T-helper 17 cell (primary cell): ENCODE measurements at places on chromosomes 2 and 18.

DNA sequence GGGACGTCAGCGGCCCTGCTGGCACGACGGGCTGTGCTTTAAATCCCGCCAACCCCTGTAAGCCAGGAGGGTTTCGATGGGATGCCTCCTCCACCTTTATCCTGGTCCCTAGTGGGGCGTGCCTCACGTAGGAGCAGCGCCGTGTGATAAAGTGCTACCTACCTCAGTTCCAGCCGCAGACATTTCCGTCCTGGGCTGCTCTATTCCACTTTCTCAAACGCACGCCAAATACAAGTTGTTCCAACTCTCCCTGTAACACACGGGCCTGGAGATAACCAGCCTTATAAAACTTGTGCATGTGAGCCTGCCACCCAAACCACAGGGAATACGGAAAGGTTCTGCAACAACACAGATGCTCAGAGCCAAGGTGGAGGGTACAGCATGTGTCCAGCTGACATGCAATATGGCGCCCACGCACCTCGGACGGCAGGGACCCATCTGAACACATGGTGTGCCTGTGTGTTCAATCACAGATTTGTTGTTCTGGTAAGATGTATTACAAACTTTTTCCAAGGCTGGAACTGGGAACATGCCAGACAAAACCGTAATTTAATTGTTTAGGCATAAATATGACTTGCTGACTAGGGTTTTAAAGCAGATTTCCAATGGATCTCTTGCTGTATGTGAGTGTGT, 47.7 kb downstream of the ZNF516 start:
- peaks cover 53% of the 10 kb centered on the region for H3K4me1 ChIP-seq
- no peaks in the 10 kb centered on the region for H3K36me3 ChIP-seq
- H3K27me3 ChIP-seq: no peaks in the 10 kb centered on the region
- H3K27ac ChIP-seq: no peak overlapping the region
- DNase-seq: no peak

DNA sequence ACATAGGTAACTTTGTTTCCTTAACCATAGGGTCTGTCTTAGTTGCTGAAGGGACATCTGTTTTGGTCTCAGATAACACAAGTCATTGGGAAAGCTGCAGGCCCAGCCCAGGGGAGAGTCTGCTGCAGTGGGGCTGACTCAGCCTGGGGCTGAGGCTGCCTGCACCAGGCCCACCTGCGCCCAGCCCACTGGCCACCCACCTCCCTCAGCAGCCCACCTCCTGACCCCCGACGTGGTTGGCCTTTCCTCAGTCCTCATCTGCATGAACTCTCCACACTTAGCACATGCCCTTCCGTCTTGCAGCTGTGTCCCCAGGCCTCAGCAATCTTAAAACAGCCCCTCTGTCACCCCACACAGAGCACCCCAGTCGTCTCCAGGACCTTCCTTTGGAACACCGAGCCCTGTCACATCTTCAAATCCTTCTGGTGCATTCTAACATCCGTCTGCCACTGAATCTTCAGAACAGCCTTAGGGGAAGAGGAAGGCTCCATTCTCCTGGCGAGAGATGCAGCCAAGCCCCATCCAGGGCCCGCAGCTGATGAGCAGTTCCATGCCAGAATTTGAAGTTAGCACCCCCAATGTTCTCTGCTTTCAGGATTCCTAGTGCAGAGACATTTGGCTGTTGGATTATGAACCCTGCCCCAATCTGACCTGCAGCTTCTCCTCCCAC, 231.4 kb downstream of the SEPTIN10 start:
- peaks cover 23% of the 10 kb centered on the region for H3K27me3 ChIP-seq
- no peaks in the 10 kb centered on the region for H3K4me1 ChIP-seq
- H3K27ac ChIP-seq: no peak overlapping the region

DNA sequence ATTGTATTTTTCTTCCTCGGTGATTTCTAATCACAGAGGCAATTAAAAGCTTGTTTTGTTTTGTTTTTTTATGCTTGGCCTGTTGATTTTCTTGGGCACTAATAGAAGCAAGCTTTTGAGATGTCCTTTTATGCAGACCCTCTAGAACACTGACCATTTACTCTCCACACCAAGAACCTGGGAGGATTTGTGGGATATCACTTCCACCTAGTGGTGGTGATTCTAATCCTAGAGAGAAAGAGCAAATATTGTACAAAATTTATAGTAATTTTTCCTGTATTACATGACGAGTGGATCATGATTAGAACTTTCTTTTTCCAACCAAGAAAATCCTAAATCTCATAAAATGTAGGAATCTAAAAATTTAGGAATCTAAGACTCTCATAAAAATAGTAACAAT, 23.4 kb downstream of the NEMP2 start:
- no peaks in the 10 kb centered on the region for H3K27me3 ChIP-seq
- no peak for DNase-seq
- H3K4me3 ChIP-seq: no peak overlapping the region
- H3K36me3 ChIP-seq: peaks cover 2% of the 10 kb centered on the region

DNA sequence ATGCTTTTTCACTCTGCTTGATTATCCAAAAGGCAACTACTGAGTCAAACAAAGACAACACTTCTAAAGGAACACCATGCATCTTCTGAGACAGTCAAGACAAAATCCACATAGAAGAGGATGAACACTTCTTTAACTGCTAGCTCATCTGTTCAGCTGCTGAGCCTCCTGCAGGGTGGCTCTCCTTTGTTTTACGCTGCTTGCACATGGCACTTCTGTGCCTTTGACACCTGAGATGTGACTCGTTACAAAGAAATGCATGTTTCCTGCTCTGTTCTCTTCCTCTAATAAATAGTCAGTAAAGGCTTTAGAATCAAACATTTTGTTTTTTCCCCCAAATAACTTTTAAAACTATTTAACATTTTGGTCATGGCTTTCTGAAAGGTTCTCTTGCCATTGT, 1129.4 kb downstream of the TDRD15 start:
- no peaks in the 10 kb centered on the region for H3K27me3 ChIP-seq
- no peak overlapping the region for H3K27ac ChIP-seq
- no peak overlapping the region for H3K4me3 ChIP-seq
- no peak for DNase-seq

DNA sequence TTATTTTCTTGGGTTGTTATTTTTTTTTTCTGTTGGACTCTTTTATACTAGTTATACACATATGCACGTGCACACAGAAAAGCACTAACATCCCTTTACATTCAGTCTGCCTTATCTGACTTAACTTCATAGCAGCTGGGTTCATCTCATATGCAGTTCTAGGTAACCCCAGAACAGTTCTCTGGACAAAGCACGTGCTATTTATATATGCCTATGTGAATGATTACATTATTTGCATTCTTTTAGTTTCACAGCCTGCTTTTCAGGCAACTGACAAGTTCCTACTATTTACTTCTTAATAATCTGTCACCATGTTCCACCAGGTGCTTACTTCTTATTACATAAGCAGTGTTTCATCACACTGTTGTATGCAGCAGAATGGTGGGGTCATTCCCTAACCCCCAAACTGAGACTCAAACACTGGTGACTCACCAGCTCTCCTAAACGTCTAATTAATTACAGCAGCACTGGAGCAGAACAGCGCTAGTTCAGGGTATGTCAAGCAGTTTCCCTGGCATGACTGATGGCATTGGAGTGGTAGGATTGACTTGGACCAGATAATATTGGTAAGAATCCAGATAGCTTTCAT, 372.8 kb downstream of the CLIP4 start:
- peaks cover 18% of the 10 kb centered on the region for H3K27me3 ChIP-seq
- no peak for DNase-seq
- H3K4me3 ChIP-seq: no peak overlapping the region
- H3K27ac ChIP-seq: no peak overlapping the region
- H3K4me1 ChIP-seq: no peaks in the 10 kb centered on the region

DNA sequence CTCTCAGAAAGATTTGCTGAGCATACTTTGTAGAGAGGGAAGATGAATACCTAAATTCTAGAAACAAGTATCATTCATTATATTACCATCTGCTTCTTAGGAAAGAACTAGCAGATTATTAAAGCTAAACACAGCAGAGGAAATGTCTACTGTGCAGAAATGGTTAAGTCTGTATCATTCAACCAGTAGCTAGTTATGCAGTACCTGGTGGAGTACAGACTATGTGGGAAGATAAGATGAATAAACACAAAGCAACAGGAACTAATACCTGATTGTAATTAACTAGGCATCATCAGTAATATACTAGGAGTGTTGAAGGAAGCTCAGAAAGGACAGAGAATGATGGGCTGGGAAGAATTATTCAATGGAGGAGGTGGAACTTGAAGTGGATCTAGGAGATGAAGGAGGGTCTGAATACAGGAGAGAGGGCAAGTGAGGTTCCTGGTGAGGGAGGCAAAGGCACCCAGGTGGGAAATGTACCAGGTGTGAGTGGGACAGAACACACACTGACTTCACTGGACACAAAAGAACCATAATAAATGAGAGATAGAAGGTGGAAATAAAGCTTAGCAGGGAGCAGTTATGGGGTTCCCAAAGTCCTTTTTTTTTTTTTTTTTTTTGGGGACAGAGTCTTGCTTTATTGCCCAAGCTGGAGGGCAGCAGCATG, 9.5 kb downstream of the WDFY1 start:
- no peak for DNase-seq
- H3K27ac ChIP-seq: peak overlapping the region; percentile 46
- no peak overlapping the region for H3K4me3 ChIP-seq

GRCh38 chr18:30957066-30957465, 85.5 kb downstream of the DSC3 start:
- DNase-seq: no peak
- no peak overlapping the region for H3K27ac ChIP-seq
- H3K4me1 ChIP-seq: no peaks in the 10 kb centered on the region
- H3K27me3 ChIP-seq: no peaks in the 10 kb centered on the region
- H3K4me3 ChIP-seq: no peak overlapping the region

- peaks cover 3% of the 10 kb centered on the region for H3K4me1 ChIP-seq
- no peak for DNase-seq
Observed at GRCh38 chr2:36177282-36177681, 178.3 kb upstream of the CRIM1 start.

DNA sequence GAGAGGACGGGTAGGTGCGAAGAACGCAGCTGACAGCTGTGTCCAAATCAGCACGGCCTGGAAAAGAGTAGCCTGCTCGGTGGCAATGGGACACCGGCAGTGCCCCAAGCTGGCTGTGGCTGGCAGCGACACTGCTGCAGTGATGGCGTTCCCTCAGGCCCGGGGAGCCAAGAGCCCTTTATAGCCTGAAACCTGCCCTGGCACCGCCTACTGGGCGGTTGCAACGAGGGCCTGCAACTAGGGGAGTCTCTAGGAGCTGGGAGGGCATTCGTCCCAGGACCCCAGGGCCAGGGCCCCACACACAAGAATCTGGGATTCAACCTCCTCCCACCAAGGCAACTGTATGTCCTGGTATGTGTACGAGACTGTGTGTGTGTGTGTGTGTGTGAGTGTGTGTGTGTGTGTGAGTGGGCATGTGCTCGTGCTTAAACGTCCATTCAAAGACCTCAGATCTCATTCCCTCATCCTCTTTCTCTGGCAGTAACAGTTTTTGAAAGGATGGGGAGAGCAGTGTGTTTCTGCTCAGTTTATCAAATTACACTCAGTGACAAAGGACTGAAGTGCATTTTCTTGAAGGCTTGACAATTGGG, 6.8 kb upstream of the CYP26B1 start:
- peaks cover 9% of the 10 kb centered on the region for H3K4me1 ChIP-seq
- no peak for DNase-seq
- H3K27ac ChIP-seq: no peak overlapping the region
- H3K4me3 ChIP-seq: no peak overlapping the region

DNA sequence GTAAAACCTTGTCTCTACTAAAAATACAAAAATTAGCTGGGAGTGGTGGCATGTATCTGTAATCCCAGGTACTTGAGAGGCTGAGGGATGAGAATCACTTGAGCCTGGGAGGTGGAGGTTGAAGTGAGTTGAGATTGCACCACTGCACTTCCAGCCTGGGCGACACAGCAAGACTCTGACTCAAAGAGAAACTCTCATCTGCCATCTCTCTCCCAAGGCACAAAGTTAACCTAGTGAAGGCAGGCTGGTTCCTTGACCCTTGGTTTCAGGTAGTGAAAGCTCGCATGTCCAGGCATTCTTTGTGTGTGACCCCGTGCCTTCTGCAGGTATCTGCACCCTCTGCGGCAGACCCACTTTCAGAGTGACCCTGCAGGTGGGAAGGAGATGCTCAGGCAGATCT, 100.0 kb downstream of the WDSUB1 start:
- no peak overlapping the region for H3K4me3 ChIP-seq
- H3K27ac ChIP-seq: peak overlapping the region; percentile 27
- DNase-seq: no peak
- H3K36me3 ChIP-seq: no peaks in the 10 kb centered on the region
- no peaks in the 10 kb centered on the region for H3K4me1 ChIP-seq

GRCh38 chr18:69599377-69599776, 198.7 kb downstream of the DOK6 start:
- no peak for DNase-seq
- H3K4me3 ChIP-seq: no peak overlapping the region
- H3K4me1 ChIP-seq: no peaks in the 10 kb centered on the region
- H3K27ac ChIP-seq: no peak overlapping the region
- no peaks in the 10 kb centered on the region for H3K36me3 ChIP-seq
